ENCODE measurements at places on chromosomes 2 and 18.
A peak's percentile ranks its signal among the peaks of the same experiment; 100 is the strongest.

DNA sequence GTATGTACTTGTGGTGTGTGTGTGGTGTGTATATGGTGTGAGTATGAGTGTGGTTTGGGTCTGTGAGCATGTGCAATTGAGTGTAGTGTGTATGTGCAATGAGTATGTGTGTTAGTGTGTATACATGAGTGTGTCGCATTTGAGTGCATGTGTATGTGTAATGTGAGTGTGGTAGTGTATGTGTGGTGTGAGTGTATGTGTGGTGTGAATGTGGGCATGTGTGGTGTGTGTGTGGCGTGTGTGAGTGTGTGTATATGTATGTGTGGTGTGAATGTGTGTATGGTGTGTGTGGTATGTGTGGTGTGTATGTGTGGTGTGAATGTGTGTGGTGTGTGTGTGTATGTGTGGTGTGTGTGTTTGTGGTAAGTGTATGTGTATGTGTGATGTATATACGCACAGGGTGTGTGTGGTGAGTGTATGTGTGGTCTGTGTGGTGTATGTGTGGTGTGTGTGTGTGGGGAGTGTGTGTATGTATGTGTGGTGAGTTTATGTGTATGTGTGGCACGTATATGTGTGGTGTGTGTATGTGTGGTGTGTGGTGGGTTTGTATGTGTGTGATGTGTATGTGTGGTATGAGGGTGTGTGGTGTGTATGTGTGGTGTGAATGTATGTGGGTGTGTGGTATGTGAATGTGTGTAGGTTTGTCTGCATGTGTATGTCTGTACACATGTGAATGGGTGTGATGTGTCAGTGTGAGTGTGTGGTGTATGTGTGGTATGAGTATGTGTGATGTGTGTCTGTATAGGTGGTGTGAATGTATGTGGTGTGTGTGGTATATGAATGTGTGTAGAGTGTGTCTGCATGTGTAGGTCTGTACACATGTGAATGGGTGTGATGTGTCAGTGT is 123.4 kb downstream of the DOCK10 start:
- DNase-seq = no peak

- no peak for DNase-seq
Measured at GRCh38 chr2:172582656-172583055, 26.8 kb downstream of the PDK1 start.

DNA sequence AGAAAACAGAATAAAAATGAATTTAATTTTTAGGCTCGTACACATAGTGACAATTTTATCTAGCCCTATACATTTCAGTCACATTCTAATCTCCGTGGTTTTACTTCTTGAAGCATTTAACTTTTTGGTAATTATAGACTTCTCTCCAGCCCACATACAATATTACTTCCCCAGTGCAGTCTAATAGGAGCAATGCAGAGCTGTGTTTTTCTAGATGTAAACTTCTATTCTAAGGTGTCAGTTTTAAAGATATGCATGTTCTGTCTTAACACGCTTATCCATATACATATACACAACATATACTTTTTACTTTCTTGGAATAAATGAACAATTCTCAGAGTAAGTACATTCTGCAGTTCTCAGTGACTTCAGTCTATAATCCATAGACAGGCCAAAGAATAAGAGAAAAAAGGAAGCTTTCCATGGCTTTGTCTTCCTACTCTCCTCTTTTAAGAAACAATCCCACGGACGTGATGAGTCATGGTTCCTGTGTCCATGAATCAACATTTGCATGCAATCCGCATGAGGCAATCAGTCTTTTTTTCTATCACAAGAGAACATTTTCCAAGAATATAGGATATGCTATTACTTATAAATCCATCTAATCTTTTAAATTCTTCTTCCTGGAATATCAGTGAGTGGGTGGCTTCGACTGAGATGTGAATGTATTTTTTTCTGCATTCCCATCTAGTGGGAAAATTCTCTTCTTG is 42.8 kb downstream of the CCDC102B start:
- no peak for DNase-seq

DNA sequence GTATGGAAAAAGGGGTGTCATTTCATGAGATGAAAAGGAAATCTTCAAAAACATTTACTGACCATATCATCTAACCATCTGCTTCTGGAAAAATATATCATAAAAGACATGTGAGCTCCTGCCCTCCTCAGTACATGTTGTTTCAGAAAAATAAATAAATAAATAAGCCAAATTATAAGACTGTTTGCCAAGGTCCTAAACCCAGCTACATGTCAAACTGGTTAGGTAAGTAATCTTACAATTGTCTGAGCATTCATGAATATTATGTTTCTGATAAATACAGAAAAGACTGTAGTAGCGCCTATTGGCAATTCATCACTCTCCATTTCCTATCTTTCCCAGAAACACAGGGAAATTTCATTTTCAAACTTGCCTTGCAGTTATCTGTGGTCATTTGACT is 138.9 kb upstream of the SETBP1 start:
- peak; percentile 46 for DNase-seq

- no peak for DNase-seq
Measured at GRCh38 chr2:193845604-193846003, 1650.9 kb upstream of the TMEFF2 start.

DNA sequence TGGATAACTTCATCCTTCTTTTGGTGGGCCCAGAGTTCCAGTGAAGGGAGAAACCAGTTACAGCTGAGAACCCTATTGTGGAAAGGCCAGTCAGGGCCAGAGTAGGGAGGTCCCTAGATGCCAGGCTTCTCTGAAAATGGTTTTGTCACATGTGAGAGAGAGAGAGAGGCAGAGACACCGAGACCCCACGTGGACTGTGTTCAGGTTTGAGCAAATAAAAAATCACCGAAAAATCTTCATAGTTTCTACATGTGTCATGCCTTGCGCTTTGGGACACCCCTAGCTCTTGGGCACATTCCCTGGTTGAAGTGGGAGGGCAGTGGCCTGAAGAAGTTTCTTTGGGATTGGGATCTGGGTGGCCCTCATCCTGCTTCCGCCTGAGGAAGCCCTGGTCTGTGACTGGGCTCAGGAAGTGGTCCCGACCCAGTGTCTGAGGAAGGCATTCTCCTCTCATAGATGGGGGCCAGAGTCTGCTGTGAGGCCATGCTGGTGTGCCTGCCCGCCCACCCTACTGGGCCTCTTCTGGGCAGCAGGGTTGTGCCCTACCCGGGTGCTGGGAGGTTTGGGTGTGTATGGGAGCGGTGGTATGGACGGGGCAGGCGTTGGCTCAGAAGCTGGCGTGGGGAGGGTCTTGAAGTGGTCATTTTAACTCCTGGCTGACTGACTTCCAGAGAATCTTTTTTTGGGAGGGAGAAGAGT is 16.1 kb downstream of the NCK2 start:
- DNase-seq = no peak

DNA sequence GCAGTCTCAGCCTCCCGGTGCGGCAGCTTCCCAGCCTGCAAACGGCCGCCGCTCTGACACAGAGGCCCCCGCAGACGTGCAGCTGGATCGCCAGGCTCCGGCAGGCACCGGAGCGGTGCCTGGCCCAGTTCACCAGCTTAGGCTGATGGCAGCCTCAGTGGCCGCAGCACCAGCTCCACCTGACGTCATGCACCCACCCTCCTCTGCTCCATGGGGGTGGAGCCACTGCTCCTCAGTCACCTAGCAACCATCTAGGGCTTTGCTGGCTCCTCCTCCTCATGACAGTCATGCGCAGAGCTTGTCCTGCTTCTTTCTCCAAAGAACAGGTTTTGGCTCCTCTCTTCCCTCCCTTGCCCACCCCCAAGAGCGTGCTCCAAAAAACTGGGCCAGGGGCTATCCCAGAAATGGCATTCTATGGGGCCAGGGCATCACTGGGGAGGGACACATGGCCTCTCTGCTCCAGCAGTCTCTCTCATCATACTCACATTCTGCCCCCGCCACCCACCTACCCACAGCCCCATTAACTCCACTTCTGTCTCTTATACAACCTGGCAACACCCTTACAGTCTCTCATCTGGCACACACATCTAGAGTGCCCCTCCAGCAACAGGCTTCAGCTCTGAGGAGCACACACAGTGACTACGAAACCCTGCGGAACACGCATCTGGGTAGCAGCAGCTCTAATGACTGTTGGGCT is 5.5 kb downstream of the DCTN1 start:
- DNase-seq = peak; percentile 90

DNA sequence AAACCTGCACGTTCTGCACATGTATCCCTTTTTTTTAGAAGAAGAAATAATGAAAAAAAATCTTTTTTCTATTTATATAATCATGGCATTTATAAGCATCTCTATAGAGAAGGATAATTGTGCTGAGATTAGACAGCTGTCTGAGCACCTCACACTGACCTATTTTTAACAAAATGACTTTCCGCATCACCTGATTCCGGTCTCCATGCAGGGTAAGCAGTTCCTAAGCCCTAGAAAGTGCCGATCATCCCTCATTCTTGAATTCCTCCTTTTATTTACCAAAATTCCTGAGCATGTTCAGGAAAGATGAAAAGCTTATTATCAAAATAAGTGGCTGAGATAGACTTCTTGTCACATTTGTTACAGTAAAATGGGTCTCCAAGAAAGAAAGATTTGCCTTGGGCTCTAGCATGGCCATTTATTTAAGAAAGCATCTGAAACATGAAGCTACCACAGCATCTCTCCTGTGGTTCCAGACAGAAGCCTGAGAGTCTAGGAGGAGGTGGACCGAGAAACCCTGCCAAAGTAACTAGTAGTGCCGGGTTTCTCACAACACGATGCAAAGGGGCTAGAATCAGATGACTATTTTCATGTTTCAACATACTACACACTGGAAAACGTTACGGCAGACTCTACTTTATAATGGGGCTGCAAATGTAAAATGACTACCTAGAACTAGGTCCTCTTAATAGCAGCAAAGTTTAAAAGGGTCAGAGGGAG is 670 bp downstream of the GKN1 start:
- no peak for DNase-seq

DNA sequence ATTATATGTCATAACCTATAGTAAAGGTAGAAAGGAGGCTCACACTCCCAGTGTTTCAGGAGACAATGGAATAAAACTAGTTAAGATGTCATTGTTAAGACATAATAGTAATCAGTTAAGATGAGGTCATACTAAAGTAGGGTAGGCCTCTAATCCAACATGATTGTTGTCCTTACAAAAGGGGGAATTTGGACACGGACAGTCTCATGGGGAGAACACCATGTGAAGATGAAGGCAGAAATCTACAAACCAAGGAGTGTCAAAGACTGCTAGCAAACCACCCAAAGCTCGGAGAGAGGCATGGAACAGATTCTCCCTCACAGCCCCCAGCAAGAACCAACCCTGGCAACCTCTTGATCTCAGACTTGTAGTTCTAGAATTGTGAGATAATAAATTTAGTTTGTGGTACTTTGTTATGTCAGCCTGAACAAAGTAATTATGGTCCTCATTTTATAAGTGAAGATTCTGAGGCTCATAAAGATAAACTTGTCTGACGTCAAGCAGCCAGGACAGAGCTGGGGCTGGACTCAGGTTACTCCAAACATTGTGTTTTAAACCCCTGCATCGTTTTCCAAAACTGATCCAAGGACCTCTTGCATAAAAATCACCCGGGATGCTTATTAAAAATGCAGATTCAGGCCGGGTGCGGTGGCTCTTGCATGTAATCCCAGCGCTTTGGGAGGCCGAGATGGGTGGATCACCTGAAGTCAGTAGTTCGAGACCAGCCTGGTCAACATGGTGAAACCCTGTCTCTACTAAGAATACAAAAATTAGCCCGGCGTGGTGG is 47.8 kb downstream of the CCDC195 start:
- no peak for DNase-seq

GRCh38 chr2:189175869-189176433 is 3.6 kb downstream of the COL5A2 start:
- no peak for DNase-seq

DNA sequence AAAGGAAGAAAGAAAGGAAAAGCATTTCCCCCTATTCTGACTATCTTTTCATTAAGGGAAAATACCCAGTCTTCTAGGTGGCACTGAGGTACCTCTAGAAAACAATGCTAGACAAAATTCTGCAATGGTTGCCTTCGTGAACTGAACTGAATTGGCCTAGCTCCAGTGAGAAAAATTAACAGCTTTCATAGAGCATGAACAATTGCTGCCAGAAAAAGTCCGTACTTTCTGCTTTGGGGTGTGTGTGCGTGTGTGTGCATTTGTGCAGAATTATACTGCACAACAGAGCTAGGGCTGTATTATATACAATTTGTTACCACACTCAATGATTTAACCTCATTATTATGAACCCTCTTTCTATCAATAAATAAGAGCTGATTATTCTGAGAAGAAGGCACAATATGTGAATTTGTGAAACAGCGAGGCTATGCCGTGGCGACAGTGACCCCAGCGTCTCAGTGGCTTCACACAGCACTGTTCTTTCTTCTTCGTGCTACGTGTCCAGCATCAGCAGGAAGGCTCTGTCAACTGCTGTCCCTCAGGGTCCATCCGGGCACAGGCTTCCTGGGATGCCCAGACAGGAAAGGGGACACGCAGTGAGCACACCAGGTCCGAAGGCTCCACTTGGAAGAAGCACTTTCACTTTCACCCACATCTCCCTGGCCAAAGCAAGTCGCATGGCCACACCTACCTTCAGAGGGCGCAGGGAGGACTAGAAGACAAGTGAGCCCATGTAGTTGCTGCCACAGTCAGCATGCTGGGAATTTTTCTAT is 47.5 kb downstream of the PTGR3 start:
- DNase-seq = peak; percentile 45

DNA sequence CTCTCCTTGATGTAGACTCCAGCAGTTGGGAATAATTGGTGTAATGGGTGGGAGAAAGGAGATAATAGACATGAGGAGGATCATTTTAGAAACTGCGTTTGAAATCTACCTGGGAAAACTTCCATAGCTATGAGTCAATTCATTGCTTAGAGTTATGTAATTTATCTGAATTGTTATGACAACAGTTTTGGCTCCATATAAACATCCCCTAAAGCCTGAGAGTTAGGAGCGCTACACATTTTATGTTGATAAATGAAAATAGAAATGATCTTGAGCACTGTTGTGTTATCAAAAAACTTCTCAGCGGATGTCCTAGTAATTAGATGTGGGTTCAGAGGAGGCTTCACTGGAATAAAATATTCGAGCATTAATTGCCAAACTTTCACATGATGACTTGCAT is 573.4 kb downstream of the TSN start:
- no peak for DNase-seq

- DNase-seq = no peak
Measured at GRCh38 chr2:187124529-187124928, 275.6 kb upstream of the ZSWIM2 start.

GRCh38 chr18:8133032-8133431 is 476.2 kb upstream of the RAB12 start:
- DNase-seq = no peak

DNA sequence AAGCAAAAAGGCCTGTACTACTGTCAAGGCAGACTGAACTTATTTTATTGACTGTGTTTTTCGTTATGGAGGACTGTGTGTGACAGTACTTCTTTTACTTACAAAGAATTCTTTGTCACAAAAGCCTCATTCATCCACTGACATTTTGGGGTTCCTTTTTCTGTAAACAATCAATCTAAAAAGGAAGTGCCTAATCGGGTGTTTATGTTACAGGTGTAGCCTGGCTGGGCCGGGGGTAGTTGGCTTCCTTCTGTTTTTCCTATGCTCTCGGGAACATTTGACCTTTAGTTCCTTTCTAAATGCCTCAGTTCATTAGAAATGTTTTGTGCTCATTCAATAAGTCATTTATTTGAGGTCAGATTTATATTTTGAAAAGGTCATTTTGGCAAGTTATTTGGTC is 8.3 kb downstream of the ZCCHC2 start:
- DNase-seq = no peak
